ENCODE measurements at places on chromosomes 6 and 20. TPM values are rescaled to one million over a fixed set of nuclear protein-coding genes. Genes with fewer than 3 reads are reported as not detected.
A peak's percentile ranks its signal among the peaks of the same experiment; 100 is the strongest.

DNA sequence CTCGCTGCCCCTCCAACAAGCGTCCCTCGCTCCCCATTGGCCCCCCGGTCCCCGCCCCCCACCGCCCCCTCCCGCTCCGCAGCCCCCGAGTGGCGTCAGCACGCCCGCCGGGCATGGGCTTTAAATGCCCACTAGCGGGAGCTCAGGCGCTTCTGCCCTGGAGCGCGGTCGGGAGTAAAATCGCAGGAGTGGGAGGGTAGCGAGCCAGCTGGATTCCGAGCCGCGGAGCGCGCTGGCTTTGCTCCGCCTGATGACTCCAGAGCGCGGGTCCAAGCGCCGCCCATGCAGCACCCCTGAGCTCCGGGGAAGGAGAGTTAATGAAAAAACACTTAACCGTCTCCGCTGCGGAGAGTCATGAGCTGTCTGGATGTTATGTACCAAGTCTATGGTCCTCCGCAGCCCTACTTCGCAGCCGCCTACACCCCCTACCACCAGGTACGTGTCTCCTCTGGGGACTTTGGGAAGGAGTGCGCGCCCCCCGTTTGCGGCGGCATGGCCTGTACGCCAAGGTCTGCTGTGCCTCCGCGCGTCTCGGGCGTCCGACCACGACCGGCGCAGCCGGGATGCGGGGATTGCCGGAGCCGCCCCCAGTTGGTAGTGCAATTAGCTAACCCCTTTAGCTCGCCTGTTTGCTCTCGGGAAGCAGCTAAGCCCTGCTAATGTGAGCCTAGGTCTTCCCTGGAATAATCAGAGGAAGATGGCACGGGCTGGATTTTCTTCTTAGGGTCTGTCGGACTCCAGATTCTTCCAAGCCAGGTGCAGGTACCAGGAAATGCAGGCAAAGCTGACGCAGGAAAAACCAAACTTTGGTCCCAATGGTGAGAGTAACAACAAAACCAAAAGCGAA is at the start of gene VGLL2:
VGLL2 (plus strand) TSS at position 149 of the 847 bp plus-strand sequence; CDS start at position 355, 206 bp downstream.
- no peak for DNase-seq

GRCh38 chr6:118913161-118913560 is 19.2 kb downstream of the ASF1A start:
- no peak for DNase-seq

Gene TMEM242
- 12.8 TPM for total RNA-seq

Gene DUSP15
- total RNA-seq, result not detected

DNA sequence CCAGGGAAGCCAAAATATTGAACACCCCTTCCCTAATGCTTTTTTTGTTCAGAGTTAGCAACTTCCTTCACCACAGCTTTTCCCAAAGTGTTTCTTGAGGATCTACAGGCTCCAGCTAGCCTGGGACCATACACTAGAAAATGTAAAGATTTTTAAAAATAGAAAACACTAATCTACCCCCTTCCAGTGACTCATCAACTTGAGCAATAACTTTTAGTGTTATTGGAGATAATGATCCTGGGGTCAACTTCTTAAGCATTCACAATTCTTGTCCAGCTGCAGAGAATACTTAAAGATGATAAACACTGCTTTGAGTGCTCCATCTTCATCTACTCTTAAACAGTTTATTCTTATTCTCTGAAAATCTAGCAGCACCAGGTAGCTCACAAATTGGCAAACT is 131.6 kb downstream of the COL9A1 start:
- DNase-seq, result no peak

Gene SLCO4A1
- 3.9 TPM for total RNA-seq

Gene CCN5
- not detected for total RNA-seq

- DNase-seq, result peak; percentile 28
These were observed 98.4 kb upstream of the PREP start for GRCh38 chr6:105501246-105501645.

GRCh38 chr6:89272596-89272995 is 42.5 kb downstream of the GABRR2 start:
- DNase-seq, result no peak

GRCh38 chr20:53897884-53898555 is 172.4 kb downstream of the BCAS1 start:
- peak; percentile 52 for DNase-seq

DNA sequence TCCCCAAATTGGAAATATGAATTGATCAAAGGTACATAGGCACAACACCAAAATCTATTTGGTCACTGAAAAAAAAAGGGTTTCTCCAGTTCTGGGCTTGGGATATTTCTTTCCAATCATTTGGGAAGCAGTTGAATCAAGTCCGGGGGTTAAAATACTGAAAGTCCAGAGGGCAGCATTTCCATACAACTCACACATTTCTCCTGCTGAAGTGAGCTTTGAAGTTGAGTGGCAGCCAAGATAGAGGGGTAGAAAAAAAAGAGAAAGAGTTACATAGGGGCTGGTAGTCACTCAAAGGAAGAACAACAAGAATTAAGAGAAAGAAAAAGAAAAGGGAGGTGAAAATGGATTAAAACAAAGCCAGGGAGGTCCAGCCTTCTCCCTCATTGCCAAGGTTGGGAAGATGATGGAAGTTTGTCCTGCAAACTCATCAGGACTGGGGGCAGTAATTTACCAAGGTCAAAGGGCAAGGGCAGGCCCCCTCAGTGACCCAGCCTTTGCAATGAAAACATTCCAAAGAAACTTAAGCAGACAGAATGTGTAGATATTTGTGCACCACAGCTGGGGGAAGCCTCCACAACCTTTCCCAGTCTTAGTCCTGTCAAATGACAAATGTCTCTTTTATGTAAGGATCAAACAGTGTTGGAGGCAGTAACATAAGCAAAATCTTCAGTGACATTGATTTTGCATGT is 525.3 kb upstream of the JARID2 start:
- no peak for DNase-seq

GRCh38 chr20:63177785-63178445 is 38.0 kb downstream of the YTHDF1 start:
- no peak for DNase-seq
